Stimulated activated CD8-positive, alpha-beta memory T cell treated with anti-CD3 and anti-CD28 coated beads, Interleukin-7, amount 100 ng/mL, for 1 hour (primary cell): ENCODE measurements at places on chromosomes 5 and 9.

DNA sequence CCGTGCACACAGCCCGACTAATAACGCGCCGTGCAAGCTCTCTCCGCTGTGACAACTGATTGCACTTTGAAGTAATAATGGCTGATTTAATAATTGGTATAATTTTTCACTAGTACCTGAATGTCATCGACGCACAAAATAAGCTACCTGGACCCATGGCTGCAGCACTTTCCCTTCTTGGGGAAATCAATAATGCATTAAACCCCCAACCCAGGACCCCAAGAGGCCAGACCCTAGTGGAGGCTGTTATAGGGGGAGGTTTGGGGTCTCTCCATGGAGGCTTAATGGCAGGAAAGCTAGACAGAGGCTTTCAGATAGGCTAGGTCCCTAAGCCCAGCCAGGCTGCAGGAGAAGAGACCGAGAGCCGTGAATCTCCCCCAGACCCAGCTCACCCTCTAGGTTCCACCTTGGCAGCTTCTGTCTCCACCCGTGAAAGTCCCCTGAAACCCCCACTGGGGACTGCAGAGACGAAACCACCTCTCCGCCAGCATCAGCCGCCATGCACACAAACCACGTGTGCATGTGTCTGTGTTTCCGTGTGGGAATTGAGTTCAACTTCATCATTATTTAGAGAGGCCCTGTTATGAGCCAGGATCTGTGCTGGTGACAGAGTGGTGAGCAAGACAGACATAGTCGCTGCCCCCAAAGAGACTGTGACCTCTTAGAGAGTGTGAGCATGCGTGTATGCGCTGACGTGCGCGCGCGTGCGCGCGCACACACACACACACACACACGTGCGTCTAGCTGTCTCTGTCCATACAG lies 168.6 kb upstream of the MVB12B start:
- DNase-seq: no peak

DNA sequence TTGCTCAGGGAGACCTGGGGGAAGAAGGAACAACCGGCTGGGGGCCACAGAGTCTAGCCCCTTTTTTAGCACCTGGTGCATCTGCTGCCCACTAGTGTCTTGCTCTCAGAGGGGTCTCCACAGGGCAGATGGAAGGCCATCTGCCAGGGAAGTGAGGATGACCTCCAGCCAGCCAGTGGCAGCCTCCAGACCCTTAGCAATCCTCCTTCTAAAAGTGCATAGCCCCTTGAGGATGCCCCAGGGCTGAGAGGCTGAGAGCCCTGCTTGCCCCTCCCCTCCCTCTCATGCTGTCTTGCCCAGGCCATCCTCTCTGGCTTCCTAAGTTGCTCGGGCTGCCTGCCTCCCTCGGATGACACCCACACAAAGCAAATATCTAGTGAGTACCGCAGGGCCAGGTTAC lies 81.5 kb upstream of the PANK3 start:
- DNase-seq: no peak

DNA sequence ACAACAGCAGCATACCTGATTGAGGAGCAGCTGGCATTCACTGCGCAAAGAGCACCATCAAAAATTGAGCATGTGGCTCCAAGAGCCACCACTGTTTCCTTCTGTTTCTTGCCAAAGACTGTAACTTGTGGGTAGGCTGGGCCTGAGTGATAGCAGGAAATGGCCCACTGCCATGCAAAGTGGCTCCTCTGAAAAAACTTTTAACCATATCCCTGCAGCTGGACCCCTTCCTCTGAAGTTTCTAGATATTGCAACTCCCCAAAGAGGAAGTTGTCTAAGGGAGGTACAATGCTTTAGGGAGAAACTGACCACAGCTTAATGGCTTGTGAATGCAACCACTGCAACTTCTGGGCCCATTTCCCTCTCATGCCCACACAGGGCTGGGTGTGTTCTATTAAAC lies 355.4 kb upstream of the PDE4D start:
- no peak for DNase-seq

- no peak for DNase-seq
Observed at GRCh38 chr5:168460606-168461005, 25.7 kb upstream of the RARS1 start.
